Foreskin keratinocyte (primary cell): ENCODE measurements at places on chromosomes 2 and 18. TPM values are rescaled to one million over a fixed set of nuclear protein-coding genes. Genes with fewer than 3 reads are reported as not detected.

DNA sequence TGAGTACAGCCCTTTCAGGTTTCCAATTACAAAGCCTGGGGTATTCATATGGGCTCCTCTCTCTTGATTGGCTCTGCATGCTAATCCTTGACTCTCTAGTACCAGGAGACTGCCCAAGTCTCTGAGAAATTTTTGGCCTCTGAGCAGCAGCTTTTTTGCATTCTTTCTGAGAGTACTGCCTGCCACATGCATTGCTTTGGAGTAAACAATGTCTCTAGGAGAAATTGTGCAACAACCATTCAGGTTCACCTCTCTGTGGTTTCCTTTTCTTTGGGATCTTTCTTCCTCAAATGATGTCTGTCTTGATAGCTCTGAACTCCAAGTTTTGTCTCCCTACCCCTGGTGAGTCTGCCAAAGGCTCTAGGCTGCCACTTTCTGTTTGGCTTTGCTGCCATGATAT, 115.8 kb upstream of the SETBP1 start:
- DNase-seq, result peak; percentile 62

- no peak for DNase-seq
These were observed 1.9 kb downstream of the GPR55 start for GRCh38 chr2:230922951-230923717.

DNA sequence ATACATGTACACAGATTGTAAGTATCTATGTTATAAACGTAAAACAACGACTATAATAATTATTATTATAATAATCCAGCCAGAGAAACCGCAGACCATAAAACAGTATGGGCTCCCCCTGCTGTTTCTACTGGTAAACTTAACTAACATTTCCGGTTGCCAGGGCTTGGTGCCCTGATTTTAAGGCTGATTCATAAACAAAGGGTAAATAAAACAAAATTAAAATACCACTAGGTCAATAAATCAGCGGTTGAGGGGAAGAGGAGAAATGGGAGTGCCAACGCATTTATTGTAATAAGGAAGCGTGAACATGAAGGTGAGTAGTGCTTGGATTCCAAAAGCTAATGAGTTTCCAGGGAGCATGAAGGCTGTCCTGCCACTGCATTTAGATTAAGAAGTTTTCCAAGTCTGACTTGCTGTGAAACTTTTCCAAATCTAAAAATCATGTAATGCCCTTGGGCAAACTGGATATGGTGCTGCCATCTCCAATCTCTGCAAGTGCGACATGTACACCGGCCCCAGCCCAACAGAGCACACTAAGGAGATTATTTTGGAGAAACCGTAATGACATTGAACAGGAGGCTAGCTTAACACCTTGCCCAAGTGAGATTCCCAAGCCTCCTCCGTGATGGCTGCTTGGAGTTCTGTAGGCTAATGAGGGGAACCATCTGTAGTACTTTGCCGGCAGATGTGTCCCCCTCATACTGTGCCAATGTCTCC, 50.7 kb upstream of the HNRNPA3 start:
- no peak for DNase-seq

DNA sequence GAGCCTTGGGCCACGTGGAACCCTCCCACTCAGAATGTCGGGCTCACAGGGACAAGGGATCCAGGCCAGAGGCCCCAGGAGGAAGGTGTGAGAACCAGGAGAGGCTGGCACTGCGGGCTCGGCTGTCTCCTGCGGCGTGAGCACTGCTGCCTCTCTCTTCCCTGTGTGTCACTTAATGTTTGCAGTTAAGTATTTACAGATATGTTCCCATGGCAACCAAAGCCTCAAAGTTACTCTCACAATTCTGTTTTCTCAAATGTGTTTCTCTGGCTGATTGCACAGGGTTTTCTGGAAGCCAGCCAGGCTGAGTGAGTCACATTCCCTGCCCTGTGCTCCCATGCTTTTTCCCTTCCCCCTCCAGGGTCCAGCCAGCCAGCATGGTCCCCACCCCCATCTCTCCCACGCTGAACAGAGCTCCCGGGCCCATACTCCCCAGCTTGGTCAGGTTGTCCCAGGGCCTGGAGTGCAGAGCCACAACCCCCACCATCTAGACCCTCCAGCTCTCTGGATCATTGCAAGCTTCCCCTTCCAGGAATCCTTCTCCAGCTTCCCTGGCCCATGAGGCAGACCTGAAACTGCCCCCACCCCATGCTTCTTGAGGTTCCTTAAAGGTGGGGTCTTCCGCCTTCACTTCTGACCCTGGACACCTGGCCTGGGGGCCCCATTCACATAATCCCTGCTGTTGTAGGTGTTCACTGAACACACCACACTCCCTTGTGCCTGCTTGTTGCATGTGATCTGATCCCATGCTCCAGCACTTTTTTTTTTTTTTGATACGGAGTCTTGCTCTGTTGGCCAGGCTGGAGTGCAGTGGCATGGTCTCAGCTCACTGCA, 265.9 kb downstream of the CELF4 start:
- peak; percentile 91 for DNase-seq

GRCh38 chr2:168179592-168179991, 67.8 kb downstream of the STK39 start:
- no peak for DNase-seq

GRCh38 chr2:26678035-26678434, 14.5 kb upstream of the KCNK3 start:
- DNase-seq, result no peak

GRCh38 chr2:30527411-30527810, 80.4 kb downstream of the LCLAT1 start:
- DNase-seq, result no peak

GRCh38 chr2:141701618-141702017, 429.2 kb downstream of the LRP1B start:
- DNase-seq, result no peak

DNA sequence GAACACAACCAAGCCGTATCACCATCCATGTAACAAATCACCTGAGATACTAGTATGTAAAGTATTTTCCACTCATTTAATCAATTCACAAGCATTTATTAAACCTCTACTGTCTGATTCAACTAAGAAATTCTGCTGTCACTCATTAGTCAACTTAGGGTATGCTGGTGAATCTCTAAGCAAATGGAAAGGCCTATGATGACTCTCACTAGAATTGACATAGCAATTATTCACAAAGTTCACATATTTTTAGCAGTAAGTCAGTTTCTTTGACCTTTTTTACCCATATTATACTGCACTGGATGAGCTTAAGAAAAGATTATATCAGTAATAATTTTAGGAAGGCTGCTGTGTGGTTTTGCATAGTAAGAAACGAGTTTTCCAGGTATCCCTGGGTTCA, 130.1 kb downstream of the SLC8A1 start:
- DNase-seq, result peak; percentile 29

DNA sequence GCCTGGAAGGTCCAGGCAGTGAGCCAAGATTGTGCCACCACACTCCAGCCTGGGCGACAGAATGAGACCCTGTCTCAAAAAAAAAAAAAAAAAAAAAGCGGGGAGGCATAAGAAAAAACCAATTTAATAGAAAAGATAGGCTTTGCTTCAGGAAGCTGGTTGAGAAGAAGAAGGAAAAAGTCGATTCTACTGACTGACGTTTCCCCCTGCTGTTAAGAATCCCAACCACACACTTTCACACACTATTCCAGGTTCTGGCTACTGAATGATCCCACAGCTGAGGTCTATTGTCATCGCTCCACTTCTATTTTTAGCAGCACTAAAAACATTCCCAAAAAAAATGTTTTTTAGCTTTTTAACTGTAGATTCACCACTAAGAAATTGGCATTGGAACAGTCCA, 6.7 kb upstream of the CHCHD5 start:
- no peak for DNase-seq

- no peak for DNase-seq
These were observed 110.9 kb downstream of the SS18 start for GRCh38 chr18:25979369-25980040.

DNA sequence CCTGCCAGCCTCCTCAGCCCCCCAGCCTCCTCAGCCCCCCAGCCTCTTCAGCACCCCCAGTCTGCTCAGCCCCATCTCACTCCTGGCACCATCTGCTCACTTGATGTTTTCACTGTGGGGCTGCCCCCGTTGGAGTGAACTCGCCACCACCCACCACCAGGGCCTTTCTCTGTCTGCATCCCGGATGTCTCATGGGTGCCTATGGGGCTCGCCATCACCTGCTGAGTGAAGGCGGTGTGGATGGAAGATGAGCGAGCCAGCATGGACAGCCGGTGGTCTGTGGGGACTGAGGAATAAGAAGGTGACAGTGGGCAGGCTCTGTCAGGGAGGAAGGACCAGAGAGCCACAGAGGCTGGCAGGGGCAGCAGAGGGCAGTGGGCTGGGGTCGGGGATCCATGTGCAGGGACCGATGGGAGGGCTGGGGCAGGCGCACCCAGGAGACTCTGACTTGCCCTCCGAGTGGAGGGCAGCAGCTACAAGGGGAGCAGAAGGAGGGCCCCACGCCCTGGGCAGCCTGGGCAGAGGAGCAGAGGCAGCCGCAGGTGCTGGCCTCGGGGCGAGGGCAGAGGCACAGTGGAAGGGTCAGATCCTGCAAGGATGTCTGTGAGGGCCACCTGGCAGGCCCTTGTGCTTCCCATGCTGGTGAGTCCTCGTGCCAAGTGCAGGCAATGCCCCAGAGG, 74.7 kb upstream of the ODC1 start:
- DNase-seq, result no peak

DNA sequence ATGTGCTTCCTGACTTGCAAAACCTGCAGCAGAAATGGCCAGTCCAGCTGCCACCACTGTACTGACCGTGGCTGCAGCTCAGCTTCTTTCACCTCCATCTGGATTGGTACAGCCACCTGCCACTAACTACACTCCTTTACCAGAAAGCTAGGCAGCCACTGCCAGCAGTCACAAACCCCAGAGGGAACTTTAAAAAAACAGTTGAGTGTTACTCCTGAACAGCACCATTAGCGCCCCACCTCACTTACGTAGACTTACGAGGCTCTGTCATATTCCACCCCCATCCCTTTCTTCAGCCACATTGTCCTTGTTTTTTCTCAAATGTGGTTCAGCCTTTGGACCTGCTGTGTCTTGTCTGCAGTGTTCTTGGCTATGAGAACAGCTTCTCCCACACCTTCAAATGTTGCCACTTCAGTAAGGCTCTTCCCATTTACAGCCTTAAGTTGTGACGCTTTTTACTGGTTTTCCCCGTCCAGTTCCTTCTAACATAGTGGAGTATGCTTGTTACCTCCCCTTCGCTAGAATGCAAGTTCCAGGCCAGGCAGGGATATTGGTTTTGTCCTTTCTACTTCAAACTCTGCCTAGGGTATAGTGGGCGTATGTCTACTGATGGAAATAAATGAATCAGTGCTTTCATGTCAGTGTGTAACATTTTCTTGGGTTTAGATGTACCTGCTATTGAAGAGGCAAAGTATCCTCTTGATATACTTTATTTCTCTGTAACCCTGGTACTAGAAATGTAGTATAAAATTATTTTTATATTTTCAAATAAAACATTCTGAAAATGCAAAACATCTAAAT, 17.0 kb downstream of the HNRNPA3 start:
- peak; percentile 61 for DNase-seq

GRCh38 chr18:38520786-38521185, 955.2 kb upstream of the CELF4 start:
- no peak for DNase-seq

DNA sequence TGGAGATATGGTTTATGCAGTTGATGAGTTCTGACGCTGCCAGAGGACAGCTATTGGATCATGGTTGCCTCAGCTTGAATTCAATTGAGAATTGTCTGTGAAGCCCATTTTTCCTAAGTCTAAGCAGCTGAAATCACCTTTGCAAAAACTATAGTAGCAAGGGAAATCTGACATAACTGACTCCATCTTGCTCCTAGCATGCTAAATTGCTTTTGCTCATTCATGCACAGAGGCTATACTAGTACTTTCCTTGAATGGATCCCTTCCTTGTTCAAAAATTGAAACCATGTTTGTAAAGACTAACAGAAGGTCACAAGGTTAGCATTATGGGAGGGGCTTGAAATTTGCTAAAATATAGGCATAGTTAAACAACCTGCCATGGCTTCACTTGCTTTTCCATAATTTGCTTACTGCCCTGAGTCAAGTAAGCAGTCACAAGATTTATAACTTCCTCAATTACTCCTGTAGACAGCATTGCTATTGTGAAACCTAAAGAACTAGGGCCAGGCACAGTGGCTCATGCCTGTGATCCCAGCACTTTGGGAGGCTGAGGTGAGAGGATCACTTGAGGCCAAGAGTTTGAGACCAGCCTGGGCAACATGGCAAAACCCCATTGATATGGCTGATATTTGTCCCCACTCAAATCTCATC, 41.2 kb downstream of the CHRNA1 start:
- no peak for DNase-seq

DNA sequence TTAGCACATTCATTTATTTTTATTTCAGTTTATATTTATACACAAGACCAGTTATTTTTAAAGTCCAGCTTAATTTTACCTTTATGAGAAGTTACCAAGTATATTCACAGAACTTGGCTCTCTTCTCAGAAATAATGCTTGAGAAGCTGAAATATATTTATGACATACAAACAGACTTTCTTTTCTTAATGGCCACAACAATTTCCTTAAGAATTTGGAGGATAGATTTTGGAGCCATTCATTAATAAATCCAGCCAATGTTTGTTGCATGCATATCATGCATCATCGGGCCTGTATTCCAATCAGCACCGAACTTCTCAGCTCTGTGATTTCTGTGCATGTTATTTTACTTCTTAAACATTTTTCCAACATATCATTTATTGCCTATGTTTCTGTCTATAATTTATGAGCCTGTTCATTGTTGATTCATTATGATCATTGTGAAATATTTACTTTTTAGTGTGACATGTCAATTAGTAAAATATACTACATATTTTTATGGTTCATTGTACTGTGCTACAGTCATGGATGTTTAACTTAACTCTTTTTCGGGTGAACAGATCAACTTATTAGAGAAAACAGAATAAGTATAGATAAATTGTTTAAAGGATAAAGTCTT, 3.5 kb downstream of the GULP1 start:
- no peak for DNase-seq

DNA sequence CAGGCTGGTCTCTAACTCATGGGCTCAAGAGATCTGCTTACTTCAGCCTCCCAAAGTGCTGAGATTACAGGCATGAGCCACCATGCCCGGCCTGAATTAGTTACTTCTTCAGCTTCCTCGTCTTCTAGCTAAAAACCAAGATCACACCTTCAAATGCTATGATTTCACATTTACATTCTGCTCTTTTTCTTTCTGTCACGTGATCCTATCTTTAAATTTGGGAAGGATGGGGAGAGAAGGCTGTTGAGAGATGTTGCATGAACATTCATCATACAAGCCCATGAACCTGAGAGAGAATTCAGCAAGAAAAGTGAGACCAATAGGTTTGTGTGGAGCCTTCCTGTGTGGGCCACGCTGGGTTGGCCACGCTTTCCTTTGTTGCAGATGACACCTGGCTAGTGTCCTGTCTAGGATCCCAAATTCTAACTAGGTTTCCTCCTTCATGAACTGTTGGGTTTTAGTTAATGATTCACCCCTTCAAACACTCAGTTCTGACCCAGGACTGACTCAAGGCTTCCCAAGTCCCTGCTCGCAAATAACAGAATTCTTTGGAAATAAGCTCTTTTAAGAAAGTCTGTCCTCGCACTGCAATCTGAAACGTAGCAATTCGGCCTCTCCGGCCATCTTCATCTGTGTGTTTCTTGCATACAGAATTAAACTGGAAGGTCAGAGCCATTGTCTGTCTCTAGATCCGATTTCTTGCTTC, 57.3 kb upstream of the CREB1 start:
- DNase-seq, result no peak

Gene PPP1R1C
- 7.3 and 8.1 TPM in 2 replicates for total RNA-seq

Gene CDK15
- 0.14 and 0.28 TPM in 2 replicates for total RNA-seq

Gene ITGA4
- total RNA-seq, result 2.3 and 11.0 TPM in 2 replicates

Gene ABCG5
- not detected in 2 replicates for total RNA-seq

Gene PJVK
- total RNA-seq, result 0.81 and 2.0 TPM in 2 replicates
